NCI-H2171 (cell line): ENCODE measurements at places on chromosomes 2 and 18.

DNA sequence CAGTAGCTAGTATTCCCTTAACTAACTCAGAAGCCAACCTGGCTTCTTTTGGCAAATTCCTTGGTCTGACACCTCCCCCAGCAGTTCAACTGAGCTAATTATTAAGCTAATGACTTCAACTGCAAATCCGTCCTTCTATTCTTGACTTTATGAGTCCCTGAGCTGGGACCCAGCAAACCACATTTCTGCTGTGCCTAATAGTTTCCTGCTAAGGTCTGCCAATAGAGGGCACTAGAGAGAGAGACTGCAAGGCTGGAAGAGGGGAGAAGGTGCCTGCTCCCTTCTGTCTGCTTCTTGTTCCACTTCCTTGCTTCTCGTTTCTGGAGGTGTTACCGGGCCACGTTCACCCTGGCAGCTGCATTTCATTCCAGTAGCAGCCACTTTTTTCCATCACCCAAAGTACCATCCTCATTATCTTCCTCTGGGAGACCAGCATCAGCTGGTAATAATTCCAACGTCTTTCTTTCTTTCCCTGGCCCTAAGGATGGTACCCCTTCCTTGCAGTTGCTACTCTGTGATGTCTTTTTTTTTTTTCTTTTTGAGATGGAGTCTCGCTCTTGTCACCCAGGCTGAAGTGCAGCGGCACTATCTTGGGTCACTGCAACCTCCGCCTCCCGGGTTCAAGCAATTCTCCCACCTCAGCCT is 352.0 kb downstream of the TNS1 start:
- peak; percentile 17 for DNase-seq

DNA sequence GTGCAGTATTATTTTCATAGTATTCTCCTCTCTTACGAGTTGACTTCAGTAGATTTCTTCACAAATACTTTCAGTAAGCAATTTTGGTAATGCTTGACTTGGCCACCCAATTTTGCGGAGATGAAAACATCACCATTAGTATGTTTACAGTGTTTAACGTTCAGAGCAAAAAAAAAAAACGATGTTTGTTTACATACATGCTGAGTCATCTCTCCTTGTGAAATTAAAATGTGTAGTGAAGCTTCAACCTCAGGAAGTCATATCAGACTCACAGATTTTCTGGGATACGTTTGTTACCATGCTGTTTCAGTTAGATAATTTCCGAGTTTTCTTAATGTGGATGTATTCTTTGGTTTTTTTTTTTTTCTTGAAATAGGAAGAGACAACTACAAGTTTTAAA is 100.1 kb downstream of the CTNNA2 start:
- DNase-seq, result no peak

GRCh38 chr2:40489678-40489960 is 37.7 kb upstream of the SLC8A1 start:
- no peak for DNase-seq

DNA sequence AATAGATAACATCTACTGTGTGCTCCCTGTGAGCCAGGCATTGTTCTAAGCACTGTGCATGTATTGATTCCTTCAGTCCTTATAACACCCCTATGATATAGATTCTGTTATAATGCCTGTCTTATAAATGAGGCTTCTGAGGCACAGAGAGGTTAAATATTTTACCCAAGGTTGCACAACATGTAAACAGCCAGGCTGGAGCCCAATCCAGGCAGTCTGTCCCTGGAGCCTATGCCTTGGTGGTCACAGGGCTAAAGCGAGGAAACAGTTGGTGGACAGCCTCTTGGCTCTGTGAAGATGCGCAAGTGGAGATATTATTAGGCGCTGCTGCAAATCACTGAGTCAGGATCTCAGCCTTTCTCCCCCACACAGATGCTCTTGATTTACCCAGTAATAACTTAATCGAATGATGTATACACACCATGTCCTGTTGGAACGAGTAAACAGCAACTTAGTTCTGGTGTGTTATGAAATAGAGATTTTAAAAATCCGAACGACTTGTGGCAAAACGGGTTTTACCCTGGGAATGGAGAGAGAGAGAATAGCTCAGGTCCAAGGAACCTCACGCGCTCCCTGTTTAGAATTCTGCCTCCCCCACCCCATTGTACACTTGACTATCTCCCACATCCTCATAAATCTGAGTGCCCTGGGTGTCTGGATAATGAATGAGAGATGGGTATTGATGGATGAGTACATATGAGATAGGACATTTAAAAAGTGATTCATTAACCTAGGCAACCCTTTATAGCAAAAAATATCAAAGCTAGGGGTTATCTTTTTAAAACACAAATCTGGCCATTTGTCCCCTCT is 231.9 kb downstream of the BCL2 start:
- DNase-seq, result no peak

GRCh38 chr2:201138401-201138970 is 22.5 kb downstream of the CFLAR start:
- no peak for DNase-seq
